Psoas muscle (tissue), 8 donors: ENCODE measurements at places on chromosomes 11 and 22. TPM values are rescaled to one million over a fixed set of nuclear protein-coding genes. Genes with fewer than 3 reads are reported as not detected.

GRCh38 chr11:76285397-76286104, 79.2 kb upstream of the WNT11 start:
- DNase-seq, result no peak

- no peak for DNase-seq
These were observed 8.7 kb upstream of the GDPD5 start for GRCh38 chr11:75534259-75535069.

GRCh38 chr11:46429717-46430116, 38.1 kb upstream of the CHRM4 start:
- no peak for DNase-seq

DNA sequence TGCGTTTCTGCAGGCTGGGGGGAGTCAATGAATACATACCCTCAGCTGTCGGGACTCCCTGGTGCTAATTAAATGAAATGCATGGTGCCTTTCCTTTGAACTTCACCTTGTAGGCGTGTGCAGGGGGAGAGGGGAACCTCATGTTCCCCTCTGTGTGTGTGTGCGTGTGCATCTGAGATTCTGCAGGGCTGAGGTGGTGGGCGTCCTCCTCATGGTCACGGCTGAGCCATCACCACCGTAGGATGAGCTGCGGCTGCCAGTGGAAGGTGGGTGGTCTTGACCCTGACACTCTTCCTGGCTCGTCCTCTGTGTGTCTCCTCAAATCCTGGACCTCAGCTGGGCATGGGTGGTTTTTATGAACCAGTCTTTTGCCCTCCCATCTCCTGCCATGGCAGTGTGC, 53.0 kb upstream of the TTLL12 start:
- no peak for DNase-seq

Gene P2RY2
- total RNA-seq, result 44.2 TPM

Gene ZNF214
- 0.39 TPM for total RNA-seq
